ENCODE measurements at places on chromosomes 7 and 10.

DNA sequence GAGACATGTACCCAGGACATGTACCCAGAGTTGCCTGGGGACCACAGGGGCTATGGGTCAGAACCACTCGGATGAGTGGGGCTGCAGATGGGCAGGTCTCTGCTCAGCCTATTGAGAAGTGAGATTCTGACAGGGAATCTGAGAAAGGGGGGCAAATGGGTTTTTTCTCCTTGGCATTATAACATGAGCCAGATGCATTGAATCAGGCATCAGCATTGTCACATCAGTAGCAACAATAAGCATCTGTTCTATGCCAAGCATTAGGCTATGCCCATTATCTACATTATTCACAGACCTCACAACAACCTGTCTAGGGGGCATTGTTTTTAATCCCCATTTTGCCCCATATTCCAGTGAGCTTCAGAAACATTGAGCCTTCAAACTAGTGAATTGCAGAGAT is 108.2 kb downstream of the PLCE1 start:
- DNase-seq: no peak

DNA sequence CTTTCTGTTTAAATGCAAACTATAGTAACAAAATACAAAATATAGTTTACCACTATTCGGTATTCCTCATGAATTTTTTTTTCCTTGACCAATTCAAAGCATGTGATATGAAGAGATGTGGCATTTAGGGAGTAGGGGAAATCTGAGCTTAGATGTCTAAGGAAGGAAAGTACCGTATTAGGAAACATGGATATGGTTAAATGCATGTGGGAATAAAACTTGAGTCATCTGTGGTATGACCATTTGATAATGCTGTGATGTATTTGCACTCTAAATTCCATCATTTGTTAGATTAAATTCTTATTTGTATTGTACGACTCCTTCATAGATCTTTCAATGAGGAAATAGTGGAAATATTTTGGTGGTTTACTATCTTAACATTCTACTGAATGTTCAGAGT is 19.7 kb downstream of the AHR start:
- DNase-seq: no peak

- no peak for DNase-seq
Observed at GRCh38 chr10:6386346-6386745, 183.6 kb downstream of the PFKFB3 start.

DNA sequence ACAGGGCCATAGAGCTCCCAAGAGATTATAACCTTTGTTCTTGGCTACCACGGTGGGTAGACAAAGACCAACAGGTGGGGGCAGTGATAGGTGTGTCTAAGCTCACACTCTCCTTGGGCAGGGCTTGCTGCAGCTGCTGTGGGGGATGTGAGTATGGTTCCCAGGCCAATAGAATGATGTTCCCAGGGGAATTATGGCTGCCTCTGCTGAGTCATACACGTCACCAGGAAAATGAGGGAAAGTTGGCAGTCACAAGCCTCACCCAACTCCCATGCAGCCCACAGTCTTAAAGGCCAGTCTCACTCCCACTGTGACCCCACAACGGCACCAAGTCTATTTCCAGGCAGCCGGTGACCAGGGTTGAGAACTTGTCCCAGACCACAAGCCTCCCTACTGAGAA is 453.4 kb upstream of the PODXL start:
- DNase-seq: no peak

GRCh38 chr7:43868181-43868580 is 1.1 kb downstream of the MRPS24 start:
- no peak for DNase-seq

- no peak for DNase-seq
Observed at GRCh38 chr10:182441-183201, 47.4 kb downstream of the ZMYND11 start.

- no peak for DNase-seq
Observed at GRCh38 chr7:80481196-80481884, 30.5 kb downstream of the GNAT3 start.

DNA sequence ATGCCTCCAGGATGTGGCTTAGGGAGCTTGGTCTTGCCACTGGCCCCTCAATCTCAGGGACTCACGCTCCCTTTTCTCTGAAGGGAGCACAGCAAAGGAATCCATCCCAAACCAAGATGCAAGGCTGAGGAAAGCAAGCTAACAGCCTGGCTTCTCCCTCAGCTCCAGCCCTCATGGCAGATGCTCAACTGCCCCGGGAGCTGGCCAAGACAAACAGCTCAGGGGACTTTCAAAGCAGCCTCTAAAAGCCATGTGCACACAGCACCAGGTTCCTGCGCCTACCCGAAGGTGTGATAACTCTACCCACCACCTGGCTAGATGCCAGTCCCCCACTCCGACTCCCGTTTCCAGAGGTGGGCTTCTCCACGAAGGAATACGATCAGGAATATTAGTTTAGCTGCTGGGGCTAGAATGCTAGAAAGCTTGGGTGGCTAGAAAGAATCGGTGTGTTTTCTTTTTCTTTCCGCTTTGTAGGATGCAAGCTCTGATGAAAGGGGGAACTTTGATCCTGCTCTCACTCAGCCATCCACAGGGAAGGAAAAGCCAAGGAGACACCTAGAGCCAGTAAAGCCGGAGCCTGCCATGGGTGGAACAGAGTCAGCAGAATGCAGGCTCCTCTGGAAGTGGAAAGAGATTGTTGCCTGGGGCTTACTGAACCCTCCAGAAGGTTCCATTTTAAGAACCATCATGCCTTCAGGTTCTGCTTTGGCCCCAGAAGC is 89.0 kb upstream of the FGFR2 start:
- DNase-seq: no peak

DNA sequence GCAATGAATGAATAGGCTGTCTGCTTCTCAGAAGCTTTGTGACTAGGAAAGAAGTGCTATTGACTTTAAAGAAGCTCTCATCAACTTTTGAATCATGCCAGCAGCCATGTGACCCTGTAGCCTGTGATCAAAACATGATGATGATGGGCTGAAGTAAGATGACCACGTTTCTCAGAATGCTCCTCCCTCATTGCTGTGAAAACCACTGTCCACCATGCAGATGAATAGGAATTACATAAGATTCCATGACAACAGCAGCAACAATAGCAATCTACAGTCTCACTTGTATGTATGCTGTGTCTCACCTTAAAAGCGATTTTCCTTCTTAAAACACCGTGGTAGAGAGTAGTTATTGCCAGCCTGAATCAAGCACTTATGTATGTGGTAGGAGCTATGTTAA is 228.4 kb downstream of the TRIL start:
- no peak for DNase-seq

GRCh38 chr10:63236113-63236935 is 103.2 kb downstream of the NRBF2 start:
- peak; percentile 66 for DNase-seq

DNA sequence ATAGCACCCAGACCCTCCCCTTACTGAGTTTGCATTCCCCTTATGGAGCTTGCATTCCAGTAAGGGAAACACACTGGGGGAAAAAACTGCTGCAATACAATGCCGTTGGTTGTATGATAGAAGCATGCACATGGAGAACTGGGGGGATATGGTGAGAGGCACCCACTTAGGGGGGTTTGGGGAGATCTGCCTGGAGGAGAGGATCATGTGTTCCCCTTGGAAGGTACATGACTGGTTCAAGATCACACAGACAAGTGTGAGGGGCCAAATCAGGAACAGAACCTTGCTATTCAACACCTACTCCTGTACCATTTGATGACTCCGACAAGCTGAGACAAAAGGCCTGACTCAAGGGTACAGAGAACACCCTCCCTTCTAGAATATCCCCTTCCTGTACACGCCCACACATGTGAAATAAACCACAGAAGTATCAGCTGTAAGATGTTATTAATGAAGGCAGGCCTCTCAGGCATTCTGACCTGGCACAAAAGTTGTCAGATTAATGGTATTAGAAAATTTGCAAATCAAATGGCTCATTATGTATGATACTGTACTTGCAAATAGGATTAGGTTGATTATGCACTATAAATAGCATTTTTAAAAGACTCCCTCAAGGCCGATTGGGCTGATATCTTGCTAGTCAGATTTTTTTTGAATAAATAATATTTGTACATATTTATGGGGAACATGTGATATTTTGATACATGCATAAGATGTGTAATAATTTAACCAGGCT is 122.2 kb downstream of the NPY start:
- peak; percentile 31 for DNase-seq

DNA sequence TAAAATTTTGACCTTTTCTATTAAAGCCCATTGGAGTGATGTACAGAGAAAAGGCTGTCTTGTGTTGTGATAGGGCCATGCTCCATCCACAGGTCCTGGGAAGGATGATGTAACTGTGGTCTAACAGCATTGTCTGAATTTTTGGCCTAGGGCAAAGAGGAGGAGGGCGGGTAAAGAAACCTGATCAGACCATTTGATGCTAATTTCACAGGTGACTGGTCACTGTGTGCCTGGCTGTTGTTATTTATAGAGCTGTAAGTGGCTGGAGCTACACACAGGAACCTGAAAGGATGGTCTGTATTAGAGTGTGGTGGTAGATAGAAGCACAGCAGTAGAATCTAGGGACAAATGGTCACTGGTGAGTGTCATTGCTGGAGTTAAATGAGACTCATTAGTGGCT is 182.1 kb downstream of the AUTS2 start:
- no peak for DNase-seq

GRCh38 chr10:113431398-113432160 is 121.3 kb upstream of the HABP2 start:
- no peak for DNase-seq

- no peak for DNase-seq
Observed at GRCh38 chr10:2943932-2944614, 123.3 kb upstream of the PFKP start.

DNA sequence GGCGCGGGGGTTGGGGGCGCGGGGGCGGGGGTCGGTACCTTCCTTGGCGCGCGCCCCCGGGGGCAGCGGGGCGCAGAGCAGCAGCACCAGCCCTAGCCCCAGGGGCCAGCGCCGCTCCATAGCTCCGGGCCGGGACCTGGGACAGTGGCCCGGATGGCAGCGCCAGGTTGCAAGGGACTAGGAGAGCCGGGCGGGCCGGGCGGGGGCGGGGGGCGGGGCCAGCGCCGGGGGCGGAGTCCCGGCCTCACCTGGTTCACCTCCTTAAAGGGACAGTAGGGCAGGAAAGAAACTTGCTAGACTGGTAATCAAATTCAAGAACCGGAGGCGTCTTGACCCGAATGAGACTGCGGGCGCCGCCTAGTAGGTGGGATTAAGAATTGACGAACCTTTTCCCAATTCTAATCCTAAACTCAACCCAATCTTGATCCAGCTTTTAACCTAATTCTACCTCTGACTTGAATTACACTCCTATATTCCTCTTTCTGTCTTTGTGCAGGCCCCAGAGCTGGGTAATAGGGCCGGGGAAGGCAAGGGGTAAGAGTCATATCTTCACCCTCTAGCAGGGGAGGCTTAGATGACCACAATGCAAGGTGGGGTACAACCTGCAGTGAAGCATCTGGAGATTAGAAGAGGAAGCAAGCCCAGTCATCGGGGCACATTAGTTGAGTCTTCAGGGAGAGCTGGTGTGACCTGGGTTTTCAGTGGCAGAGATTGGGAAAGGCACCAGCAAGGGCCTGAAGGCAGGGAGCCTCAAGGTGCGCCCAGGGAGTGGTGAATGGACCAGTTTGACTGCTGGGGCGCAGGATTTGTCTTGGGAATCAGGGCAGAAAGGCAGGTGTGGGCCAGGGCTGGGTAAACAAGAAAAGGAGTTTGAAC is at the start of gene EPHA1:
Gene EPHA1 (minus strand): TSS at position 171 of the 876 bp plus-strand sequence. CDS start 51 bp downstream, at position 120.
- peak; percentile 74 for DNase-seq

DNA sequence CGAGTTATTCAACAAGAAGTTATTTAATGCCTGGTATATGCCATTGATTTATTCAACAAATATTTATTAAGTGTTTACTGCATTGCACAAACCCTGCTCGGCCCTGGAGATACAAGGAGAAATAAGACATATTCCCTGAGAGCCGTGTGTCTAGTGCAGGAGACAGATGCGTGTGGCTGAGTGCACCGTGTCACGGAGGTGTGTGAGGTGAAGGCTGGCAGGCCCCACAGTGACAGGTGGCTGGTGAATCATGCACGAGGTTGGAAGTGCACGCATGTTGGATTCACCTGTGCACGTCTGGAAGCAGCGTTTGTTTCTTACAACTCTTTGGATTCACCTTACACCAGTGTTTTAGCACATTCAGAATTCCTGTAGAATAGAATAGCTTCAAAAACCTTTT is 136.6 kb upstream of the SHH start:
- no peak for DNase-seq

DNA sequence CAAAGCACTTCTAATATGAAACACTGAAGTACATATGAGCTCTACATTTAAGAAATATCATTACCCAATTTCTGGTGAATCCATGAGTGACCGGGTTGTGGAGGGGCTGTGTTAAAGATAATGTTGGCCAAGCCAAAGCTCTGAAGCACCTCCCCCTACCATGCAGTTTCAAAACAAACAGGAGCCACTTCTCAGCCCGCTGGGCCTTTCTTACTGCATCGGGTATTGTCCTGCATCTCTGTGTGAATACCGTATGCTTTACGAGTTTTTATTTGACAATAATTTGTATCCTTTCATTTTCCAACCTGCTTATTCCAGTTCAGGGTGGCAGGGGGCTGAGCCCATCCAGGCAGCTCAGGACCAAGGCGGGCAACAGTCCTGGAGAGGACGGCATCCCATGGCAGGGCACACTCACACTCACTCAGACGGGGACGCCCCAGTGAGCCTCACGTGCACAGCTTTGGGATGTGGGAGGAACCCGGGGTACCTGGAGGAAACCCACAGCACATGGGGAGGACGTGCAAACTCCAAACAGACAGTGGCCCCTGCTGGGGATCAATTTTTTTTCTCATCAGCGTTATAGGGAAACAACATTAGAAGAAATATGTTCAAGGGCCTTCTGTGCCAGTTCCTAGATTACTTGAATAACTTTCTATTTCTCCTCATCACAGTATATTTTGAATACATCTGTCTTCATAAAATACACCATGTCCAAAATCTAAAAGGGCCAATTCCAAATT is 1.9 kb downstream of the RNF32 start:
- no peak for DNase-seq

GRCh38 chr10:36556468-36556867 is 568.9 kb upstream of the ANKRD30A start:
- no peak for DNase-seq

- DNase-seq: no peak
Observed at GRCh38 chr10:44466236-44466635, 81.3 kb upstream of the CXCL12 start.

Measured in CD4-positive, alpha-beta T cell treated with Interleukin-4 for 4 hours (primary cell).